ENCODE measurements at places on chromosomes 6 and 20.
A peak's percentile ranks its signal among the peaks of the same experiment; 100 is the strongest.

DNA sequence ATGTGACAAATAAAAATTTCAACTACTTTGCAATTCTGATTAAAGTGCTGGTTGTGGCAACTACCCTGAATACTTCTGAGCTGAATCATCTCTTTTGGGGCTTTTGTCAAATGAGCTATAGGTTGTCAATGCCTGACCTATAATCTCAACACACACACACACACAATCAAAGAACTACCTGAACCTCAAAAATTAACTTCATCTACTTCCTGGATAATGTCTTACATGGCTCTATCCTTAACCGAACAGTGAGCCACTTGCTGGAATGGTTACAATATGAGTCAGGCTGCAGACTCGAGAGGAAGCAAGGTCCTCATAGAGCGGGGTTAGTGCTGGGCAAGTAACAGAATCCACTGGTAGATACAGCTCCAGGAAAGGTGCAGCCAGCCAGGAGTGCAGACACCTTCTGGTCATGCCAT is 70.6 kb upstream of the DST start:
- no peak for DNase-seq

- no peak for DNase-seq
Measured at GRCh38 chr6:148890652-148891404, 144.0 kb downstream of the UST start.

DNA sequence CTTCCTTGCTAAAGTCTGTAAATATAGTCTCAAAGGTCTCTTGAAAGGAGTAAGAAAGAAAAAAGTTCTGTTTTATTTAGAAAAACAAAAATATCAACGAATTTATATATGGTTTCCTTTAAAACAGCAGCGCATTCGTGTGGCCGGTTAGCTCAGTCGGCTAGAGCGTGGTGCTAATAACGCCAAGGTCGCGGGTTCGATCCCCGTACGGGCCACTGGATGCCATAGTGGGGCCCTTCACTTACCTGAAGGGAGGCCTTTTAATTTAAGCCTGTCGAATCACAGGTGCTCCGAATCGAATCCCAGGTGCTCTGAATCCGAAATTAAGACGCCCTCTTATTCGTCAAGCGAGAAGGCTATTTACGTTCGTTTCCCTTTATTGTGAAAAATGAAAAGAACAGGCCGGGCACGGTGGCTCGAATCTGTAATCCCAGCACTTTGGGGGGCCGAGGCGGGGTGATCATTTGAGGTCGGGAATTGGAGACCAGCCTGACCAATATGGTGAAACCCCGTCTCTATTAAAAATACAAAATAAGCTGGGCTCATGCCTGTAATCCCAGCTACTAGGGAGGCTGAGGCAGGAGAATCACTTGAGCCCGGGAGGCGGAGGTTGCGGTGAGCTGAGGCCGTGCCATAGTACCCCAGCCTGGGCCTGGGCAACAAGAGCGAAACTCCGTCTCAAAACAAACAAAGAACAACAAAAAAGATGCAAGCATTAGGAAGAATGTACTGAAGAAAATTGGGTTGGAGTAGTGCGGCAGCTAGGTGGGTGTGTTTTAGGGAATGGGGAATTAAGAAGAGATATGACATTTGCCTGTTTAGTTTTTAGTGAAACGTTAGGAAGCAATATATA is 195.8 kb upstream of the ZNF184 start:
- DNase-seq, result peak; percentile 67

DNA sequence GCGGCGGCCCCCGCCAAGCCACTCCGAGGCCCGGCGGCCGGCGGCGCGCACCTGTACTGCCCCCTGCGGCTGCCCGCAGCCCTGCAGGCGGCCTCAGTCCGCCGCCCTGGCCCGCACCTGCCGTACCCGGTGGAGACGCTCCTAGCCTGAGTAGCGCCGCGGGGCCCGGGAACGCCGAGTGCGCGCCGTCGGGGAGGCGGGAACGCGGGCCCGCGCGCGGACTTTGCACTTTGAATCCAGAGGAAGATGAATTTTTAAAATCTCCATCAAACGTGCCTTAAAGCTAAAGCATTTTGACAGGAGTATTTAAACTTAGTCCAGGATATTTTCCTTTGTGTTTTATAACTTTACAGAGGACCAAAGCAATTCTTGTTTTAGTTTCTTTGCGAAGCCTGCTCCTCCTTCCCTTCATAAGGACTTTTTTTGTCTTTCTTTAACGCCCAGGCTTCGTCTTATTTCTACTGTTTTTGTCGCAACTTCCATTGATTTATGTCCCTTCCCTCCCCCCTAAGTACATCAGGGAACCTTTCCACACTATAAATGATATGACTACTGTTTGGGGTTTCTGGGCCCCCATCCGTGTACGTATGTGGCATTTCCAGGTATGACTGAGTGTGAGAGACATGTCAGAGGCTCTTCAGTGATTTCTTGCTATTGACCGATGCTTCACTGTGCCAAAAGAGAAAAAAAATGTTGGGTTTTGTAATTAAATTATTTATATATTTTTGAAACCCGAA is 2.0 kb downstream of the FOXQ1 start:
- DNase-seq, result no peak

- DNase-seq, result no peak
Measured at GRCh38 chr6:105786890-105787655, 299.1 kb upstream of the PRDM1 start.

DNA sequence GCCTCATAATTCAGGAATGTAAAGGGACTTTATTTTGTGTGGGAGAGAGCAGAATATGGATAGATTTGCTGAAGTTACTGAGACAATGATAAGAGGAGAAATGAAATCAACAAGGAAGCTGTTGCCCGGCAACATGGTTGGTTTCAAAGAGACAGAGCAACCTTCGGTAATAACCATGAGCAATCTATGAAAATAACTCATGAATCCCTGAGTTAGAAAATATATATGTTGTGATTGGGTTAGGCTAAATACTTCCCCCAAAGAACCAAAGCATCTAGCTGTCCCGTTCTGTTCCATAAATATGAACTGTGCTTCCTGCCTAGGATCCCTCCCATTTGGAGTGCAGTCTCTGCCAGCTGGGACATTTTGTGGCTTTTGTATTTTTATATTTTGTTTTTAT is 23.1 kb downstream of the SERPINB1 start:
- no peak for DNase-seq

GRCh38 chr6:112877134-112878100 is 530.3 kb downstream of the RFPL4B start:
- peak; percentile 2 for DNase-seq

- no peak for DNase-seq
Measured at GRCh38 chr6:88588938-88589337, 374.5 kb downstream of the RNGTT start.

DNA sequence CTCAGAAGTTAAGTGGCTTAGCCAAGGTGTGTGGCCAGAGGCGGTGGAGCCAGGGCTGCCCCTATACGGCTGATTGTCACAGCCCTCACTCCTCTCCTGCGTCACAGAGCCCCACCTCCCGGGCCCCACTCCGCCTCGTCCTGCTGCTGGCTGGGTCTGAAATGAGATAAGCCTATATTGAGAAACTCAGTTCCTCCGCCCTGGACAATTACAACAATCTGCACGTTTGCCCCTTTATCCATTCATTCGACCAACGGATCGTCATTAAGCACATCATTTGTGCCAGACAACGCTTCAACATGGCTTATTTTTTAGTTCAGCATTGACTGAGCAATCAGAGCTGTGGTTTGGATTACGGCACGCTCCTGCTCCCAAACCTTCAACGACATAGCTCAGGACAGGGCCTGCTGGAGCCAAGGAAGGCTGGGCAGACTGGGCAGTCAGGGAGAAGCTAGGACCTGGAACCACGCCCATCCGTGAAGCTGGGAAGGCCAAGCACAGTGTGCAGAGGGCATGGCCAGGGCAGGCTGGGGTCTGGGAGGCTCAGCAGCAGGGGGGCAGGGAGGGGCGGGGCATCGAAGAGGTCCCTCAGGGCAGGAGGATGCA is 16.6 kb upstream of the EZR start:
- DNase-seq, result no peak

DNA sequence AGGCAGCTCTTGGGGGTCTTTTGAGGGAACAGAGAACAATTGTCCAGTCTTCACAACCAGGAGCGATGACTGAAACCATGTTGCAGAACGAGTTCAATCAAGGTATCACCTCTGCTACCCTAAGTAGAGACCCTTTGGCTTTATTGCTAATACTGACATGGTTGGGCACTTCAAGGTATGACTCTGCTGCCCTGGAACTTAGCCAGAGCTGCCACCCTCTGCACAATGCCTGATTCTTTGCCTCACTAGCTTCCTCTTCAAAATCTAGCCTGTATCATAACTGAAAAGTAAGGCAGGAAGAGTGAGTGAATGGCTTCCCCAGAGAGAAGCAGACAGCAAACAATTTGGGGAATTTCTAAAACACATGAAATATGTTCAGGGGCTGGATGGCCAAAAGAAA is 592.7 kb upstream of the NRSN1 start:
- DNase-seq, result no peak
